ENCODE measurements at places on chromosomes 1 and 21.

DNA sequence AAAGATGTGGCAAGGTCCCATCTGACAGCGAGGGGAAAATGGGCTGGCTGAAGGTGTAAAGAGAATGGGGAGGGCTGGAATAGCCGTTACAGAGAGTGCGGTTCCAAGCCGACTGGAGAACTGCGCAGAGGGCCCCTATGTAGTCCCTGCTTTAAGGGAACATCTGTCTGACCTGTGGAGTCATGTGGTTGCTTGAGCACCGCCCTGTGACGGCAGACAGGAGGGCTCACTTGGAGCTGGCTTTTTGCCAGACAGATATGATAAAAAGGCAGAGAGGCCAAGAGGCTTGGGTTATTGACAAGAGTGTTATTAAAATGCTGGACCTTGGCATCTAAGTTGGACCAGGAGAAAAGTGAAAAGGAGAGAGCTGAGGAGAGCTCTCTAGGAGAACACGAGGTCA lies 5.9 kb upstream of the PTPRF start:
- no peak for DNase-seq

GRCh38 chr1:25724966-25725365 lies 75.0 kb upstream of the SELENON start:
- no peak for DNase-seq

GRCh38 chr1:12178511-12178910 lies 11.7 kb downstream of the TNFRSF1B start:
- DNase-seq = no peak

DNA sequence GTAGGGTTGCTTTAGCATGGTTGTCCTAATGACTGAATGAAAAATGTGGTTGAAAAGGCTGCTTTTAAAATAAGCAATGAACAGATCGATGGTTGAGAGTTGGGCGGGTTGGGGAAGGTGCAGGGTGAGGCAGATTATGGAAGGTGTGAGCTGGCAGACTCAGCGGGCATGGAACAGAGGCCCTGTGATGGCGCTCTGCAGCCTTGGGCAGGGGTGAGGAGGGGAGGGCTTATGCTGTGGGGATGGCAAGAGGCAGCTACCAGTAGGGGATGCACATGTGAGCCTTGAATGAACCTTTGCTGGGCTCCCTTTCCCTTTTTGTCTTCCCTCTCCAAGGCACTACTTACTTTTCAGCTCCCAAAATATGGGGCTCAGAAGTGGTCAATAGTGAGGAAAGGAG lies 30.9 kb downstream of the ATP1B1 start:
- DNase-seq = no peak
